ENCODE measurements at places on chromosomes 5 and 9.

DNA sequence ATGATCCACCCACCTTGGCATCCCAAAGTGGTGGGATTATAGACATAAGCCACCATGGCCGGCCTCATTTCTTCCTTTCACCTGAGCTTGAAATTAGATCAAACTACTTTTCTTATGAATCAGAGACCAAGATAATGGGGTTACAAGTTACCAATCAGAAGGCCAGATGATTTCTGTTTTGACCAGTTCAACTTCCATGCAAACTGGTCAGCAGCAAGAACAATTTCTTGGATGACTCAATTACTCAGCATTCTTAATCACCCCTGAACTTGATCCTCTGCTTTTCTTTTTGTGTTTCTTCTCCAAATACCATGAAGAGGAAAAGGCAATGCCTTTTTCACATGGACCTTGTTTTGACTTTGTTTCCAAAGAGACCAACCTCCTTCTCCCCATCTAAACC lies 10.0 kb upstream of the PLIN2 start:
- DNase-seq, result no peak

GRCh38 chr5:157505496-157505895 lies 45.5 kb downstream of the NIPAL4 start:
- no peak for DNase-seq

DNA sequence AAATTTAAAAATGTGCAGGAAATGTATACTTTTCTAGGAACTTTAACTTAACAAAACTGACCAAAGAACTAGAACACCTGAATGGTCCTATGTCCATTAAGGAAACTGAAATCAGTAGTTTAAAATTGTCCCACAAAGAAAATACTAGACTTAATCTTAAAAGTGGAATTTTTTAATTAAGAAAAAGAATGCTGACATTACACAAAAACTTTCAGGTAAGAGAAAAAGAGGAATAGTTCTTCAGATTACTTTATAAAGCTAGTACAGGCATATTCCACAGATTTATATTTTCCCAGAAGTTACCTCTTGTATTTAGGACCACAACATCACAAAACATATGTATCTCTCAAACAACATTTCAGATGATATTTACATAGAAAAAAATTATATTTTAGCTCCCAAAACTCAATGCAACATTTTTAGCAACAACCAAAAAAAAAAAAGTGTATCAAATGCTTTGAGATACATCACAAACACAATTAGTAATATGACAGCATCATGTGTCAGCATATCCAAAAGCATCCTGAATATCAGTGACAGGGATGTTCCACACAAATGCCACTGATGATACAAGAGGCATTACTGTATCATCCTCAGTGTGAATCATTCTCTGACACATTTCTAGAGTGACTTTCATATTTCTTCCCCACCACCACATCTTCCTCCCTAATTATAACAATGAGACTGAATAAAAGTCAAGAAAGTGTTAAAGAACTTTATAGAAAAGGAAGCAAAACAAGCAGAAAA lies 264.0 kb downstream of the EPB41L4A start:
- DNase-seq, result no peak

DNA sequence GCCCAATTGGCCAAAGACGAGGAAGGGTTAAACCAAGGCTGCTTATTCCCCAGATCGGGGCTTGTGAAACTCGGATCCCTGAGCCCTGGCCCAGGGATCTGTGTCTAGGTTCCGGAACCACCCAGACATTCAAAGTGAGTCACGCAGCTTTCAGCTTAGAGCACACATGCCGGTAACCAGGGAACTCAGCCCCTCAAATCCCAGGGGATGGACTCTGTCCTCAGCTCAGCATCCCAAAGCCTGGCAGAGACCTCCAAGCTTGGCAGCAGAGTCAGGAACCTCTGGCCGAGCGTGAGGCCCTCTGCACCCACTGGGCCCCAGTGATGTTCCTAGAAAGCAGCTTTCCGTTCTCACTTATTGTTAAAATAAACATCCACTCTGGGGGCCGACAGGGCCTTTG lies 5.1 kb downstream of the PNPLA7 start:
- no peak for DNase-seq

GRCh38 chr5:57931352-57931751 lies 448.7 kb upstream of the ACTBL2 start:
- DNase-seq, result no peak

GRCh38 chr9:131598121-131598520 lies 52.8 kb downstream of the PRRT1B start:
- DNase-seq, result no peak

GRCh38 chr9:4353236-4353635 lies 53.4 kb upstream of the GLIS3 start:
- no peak for DNase-seq

DNA sequence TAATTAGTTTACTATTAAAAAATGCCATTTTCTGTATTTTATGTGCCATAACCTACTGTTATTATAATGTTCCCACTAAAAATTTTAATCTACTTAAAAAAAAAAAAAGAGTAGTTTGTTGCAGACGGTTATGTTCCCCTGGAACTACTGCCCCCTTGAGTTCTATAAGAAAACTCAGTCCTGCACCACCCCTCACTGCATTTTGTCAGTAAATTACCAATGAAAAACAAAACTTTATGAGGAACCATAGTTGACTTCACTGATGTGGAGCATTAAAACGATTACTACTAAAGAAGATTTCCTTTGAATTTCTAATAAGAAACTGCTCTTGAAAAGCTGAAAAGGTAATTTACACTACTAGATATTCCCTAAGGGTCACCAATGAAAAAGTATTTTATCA lies 288.7 kb downstream of the FBXL17 start:
- no peak for DNase-seq

- no peak for DNase-seq
These were observed 170.1 kb upstream of the ZNF618 start for GRCh38 chr9:113705928-113706519.

GRCh38 chr5:14414656-14415023 lies 167.0 kb upstream of the OTULINL start:
- no peak for DNase-seq

DNA sequence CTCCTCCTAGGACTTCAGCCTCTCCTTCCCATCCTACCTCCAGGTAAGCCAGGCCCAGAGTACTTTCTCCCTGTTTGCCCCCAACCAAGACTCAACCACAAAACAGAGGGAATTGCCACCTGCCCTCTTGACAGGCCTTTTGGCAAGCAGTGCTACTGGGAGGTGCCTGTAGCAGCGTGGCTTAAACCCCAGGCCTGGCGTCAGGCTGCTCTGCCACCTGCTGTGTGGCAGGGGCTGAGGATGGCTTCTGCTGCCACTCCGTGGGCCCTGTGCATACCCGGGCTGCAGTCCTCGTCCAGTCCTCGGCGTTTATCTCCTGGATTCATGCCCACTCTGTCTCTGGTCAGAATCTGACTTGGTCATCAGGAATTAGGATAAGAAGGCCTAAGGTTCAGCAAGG lies 163.1 kb downstream of the PAX5 start:
- no peak for DNase-seq

GRCh38 chr9:105511446-105511845 lies 46.5 kb upstream of the FKTN start:
- no peak for DNase-seq

- no peak for DNase-seq
These were observed 15.4 kb downstream of the IARS1 start for GRCh38 chr9:92278110-92278509.

- no peak for DNase-seq
These were observed 457.3 kb downstream of the DMAC1 start for GRCh38 chr9:7342229-7342628.

DNA sequence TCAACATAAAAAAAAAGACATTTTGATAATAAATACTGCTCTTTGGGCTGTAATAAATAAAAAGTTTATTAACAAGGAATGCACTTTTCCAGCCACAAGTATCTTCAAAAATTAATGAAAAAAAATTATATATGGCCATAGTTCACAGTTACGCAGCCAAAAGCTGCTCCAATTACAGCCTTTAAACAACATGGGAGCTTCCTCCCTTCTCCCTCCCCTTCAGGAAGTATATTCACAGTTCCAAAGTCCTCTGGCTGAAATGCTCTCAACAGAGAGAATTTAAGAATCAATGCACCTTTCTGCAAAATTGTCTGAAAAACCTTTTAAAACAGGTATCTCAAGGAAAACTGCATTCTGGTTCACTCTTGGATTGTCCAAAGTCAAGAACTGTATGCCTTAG lies 5.9 kb downstream of the PLK2 start:
- DNase-seq, result no peak

GRCh38 chr5:56601641-56602071 lies 213.7 kb upstream of the MAP3K1 start:
- no peak for DNase-seq

DNA sequence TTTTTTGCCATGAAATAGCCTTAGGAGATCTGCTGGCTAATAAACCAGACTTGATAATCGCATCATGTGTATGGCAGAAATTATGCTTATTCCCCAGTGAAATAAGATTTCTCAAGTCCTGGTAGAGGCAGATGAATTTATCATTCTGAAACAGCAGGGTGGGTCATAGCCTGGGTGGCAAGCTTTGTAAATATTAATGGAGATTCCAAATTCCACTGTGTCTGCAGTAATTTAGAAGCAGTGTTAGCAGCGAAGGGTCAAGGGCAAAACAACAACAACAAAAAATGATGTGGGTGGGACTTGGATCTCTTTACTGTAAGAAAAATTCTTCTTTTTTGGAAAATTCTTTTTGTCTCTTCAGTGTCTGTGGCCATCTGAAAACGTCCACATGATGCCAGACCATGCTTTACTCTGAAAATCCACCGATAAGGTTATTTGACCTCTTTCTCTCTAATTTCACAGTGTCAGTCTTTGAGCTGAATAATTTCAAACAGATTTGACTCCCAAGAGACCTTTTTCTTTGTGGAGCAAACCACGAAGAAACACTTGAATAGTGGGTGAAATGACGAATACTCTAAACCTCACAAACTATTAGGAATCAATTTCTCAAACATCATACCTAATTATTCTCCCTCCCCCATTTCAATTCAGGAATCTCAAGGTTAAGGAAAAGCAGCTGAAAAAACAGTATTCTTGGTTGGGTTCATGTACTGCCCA lies 106.0 kb upstream of the RPS23 start:
- DNase-seq, result no peak

- no peak for DNase-seq
These were observed 8.0 kb downstream of the DIPK1B start for GRCh38 chr9:136720251-136720897.

- DNase-seq, result no peak
These were observed 212.6 kb upstream of the MSX2 start for GRCh38 chr5:174511714-174512253.

- no peak for DNase-seq
These were observed 2.0 kb downstream of the CXXC5 start for GRCh38 chr5:139650031-139650688.

GRCh38 chr9:116644091-116644688 lies 42.9 kb upstream of the TRIM32 start:
- no peak for DNase-seq

GRCh38 chr5:84392836-84393235 lies 8.2 kb upstream of the EDIL3 start:
- DNase-seq, result no peak

GRCh38 chr9:8492679-8493078 lies 693.1 kb upstream of the DMAC1 start:
- no peak for DNase-seq

GRCh38 chr9:98317134-98317857 lies 61.8 kb upstream of the TBC1D2 start:
- DNase-seq, result no peak

DNA sequence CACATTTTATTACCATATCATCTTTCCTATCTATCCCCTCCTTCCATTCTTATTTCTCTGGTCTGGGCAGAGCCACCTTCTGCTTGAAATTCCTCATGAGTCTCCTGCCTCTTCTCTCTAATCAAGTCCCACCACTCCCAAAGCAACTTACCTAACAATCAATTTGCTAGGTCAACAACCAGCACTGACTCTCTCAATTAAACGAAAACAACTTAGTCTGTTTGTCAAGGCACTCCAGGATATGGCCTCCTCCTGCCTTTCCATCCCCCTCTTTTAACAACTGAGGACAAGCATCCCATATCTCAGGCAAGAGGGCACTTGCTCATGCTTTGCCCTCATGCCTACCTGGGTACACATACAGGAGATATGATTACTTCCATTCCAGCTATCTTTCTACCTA lies 47.4 kb downstream of the HCN1 start:
- DNase-seq, result no peak

- no peak for DNase-seq
These were observed 135.4 kb downstream of the SCAMP1 start for GRCh38 chr5:78495800-78496199.

DNA sequence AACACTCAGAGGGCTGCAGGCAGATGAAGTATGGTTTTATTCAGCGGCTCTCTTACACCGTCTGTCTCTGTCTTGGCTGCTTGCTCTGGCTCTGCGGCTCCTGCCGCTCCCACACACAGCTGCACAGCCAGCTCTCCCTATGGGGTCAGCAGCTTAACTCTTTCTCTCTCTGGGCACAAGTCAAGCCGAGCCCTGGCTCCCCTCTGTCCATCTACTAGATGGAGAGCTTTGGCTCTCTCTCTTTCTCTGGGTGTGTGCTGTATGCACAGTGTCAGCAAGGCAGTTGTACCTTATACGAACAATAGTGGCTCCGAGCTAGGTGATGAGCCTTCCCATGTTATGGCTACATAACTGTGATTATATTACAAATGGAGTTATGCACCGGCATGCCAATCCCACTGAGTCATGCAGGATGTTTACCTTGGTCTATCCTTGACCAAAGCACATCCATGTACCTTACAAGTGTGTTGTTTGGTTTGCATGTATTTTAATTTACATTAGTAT lies 19.3 kb upstream of the PPP2CA start:
- no peak for DNase-seq

DNA sequence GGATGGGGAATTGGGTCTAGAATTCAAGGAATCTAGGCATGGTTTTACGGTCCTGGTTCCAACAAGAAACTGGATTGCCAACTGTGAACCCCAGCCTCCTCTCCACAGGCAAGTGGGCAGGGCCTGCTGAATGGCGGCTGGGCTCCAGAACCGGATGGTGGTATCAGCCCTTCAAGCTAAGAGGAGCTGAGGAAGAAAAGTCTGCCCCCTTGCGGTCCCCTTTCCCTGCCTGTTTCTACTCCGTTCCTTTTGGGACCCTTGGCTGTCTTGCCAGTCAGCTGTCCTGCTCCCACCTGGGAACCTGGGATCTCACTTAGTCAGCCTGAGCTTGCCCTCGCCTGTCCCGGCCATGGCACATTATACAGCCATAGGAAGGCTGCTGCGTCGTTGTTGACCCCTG lies 234.4 kb upstream of the DAPK1 start:
- DNase-seq, result no peak

- DNase-seq, result no peak
These were observed 30.2 kb downstream of the TGFBI start for GRCh38 chr5:136058972-136059354.

GRCh38 chr9:14706530-14707140 lies 13.4 kb upstream of the ZDHHC21 start:
- no peak for DNase-seq

DNA sequence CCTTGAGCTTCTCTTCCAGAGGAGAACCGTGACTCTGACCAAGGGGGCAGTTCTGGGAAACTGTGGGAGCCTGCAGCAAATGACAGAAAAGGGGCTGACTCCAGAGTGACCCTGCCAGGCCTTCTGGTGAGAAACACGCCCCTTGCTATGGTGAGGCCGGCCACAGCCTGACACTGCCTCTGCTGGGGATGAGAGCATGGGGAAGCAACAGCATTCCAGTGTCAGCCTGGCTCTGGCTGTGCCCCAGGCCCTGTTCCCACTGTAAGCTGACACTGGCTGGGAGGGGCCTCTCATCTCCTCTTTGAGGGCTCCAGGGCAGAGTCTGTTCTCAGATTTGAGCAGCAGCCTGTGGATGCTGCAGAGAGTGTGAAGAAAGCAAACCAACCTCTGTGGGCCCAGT lies 180.0 kb upstream of the IL12B start:
- DNase-seq, result no peak
